ENCODE measurements at places on chromosomes 7 and 10. TPM values are rescaled to one million over a fixed set of nuclear protein-coding genes. Genes with fewer than 3 reads are reported as not detected.
A peak's percentile ranks its signal among the peaks of the same experiment; 100 is the strongest.

GRCh38 chr10:69321865-69322264 lies 43.6 kb downstream of the HK1 start:
- H3K27me3 ChIP-seq, result no peaks in the 10 kb centered on the region
- H3K36me3 ChIP-seq, result no peaks in the 10 kb centered on the region
- H3K4me3 ChIP-seq, result no peak overlapping the region
- peaks cover 22% of the 10 kb centered on the region for H3K4me1 ChIP-seq
- DNase-seq, result no peak

GRCh38 chr7:19916046-19916445 lies 142.6 kb upstream of the TMEM196 start:
- H3K4me1 ChIP-seq, result no peaks in the 10 kb centered on the region
- H3K36me3 ChIP-seq, result no peaks in the 10 kb centered on the region
- H3K27ac ChIP-seq, result no peak overlapping the region
- H3K27me3 ChIP-seq, result no peaks in the 10 kb centered on the region
- no peak for DNase-seq

- no peak overlapping the region for H3K4me3 ChIP-seq
- H3K36me3 ChIP-seq, result no peaks in the 10 kb centered on the region
- DNase-seq, result no peak
- H3K4me1 ChIP-seq, result no peaks in the 10 kb centered on the region
These were observed 348.0 kb downstream of the SORCS1 start for GRCh38 chr10:106816318-106817085.

The SYT15B gene
- not detected for total RNA-seq

GRCh38 chr7:24980534-24981170 lies 674 bp upstream of the OSBPL3 start:
- DNase-seq, result peak; percentile 58
- H3K27ac ChIP-seq, result peak overlapping the region; percentile 94

- no peaks in the 10 kb centered on the region for H3K27me3 ChIP-seq
- H3K4me3 ChIP-seq, result no peak overlapping the region
- H3K36me3 ChIP-seq, result no peaks in the 10 kb centered on the region
These were observed 147.9 kb downstream of the DGKB start for GRCh38 chr7:14754631-14755030.

- no peak overlapping the region for H3K4me3 ChIP-seq
- no peaks in the 10 kb centered on the region for H3K36me3 ChIP-seq
- peak overlapping the region; percentile 81 for H3K27ac ChIP-seq
- H3K4me1 ChIP-seq, result peaks cover 53% of the 10 kb centered on the region
These were observed 11.6 kb downstream of the PDLIM1 start for GRCh38 chr10:95279042-95279820.

GRCh38 chr7:70027867-70028266 lies 429.6 kb downstream of the AUTS2 start:
- H3K4me1 ChIP-seq, result no peaks in the 10 kb centered on the region
- DNase-seq, result no peak
- H3K4me3 ChIP-seq, result no peak overlapping the region
- no peak overlapping the region for H3K27ac ChIP-seq

DNA sequence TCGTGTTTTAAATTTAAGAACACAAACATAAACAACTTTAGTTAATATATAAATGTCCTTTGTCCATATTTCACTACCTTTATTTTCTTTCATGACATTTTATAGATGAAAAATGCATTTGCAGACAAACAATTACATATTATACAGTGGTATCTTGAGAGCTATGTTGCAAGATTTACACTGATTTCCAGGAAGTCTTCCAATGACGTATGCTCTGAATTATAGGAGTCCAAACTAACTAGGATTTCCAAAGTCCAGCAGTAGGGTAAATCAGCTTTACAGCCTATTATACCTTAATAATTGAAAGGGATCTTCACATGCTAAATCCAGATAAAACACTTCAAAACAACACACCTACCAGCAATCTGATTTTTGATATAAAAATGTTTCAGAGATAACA lies 69.4 kb downstream of the HYCC1 start:
- no peak for DNase-seq
- H3K27ac ChIP-seq, result no peak overlapping the region
- no peak overlapping the region for H3K4me3 ChIP-seq
- H3K27me3 ChIP-seq, result no peaks in the 10 kb centered on the region
- H3K4me1 ChIP-seq, result peaks cover 10% of the 10 kb centered on the region

DNA sequence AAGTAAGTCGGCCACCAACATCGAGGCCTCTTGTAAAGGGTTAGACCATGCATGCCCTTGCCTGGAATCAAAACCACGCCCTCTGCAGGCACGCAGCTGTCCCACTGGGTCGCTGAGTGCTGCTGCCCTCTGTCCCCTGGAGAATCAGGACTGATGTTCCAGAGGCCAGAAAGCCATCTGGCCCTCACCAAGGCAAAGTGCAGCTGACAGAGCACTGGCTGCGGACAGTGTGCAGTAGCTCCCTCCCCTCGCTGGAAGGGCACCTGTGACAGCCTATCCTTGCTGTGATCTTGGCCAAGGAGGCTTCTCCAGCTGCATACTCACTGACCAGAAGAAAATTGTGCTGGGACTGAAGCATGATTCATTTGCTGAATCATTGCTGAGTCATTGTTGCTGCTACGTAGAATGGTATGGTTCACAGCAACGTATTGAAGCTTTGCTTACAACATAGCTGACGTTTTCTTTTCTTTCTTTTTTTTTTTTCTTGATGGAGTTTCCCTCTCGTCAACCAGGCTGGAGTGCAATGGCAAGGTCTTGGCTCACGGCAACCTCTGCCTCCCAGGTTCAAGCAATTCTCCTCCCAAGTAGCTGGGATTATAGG lies 30.4 kb downstream of the DDC start:
- no peak overlapping the region for H3K4me3 ChIP-seq
- DNase-seq, result peak; percentile 76
- H3K4me1 ChIP-seq, result peaks cover 31% of the 10 kb centered on the region

The FAM25C gene
- not detected for total RNA-seq

DNA sequence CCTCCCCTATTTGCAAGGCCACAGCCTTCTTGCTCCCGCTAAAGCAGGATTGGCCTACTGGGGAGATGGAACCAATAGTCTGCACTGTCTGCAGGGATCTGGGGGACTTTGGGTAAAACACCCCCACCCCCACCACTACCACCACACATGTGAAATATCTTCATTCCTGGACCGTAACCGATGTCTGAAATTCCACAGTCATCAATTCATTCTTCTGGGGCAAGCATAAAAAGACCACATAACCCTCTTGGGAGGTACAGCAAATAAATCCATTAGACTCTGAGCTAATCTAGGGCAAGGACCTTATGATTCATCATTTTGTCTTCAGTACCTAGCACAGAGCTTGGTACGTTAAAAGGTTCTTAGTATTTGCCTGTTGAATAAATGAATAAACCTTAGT lies 307.8 kb downstream of the GPAM start:
- H3K27ac ChIP-seq, result no peak overlapping the region
- DNase-seq, result no peak

The HTR7 gene
- total RNA-seq, result 1.6 TPM

The MAT1A gene
- total RNA-seq, result 62.1 TPM

DNA sequence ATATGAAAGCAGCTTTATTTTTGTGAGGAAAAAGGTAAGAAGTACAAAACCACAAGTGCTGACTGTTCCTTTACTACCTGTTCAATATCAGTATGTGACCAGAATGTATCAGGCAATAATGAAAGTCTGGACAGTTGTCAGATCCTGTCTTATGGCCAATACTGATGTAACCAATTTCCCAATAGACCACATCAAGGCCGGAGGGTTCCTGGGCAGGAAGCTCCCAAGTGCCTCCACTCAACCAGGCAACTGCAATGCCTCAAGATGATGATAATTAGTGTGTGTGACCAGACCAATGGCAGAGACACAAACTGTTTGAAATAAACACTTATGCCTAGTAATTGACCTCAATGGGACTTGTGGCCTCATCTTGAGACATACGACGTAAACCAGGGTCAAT lies 149.4 kb upstream of the ASAH2 start:
- H3K36me3 ChIP-seq, result no peaks in the 10 kb centered on the region
- no peak overlapping the region for H3K27ac ChIP-seq
- peaks cover 5% of the 10 kb centered on the region for H3K4me1 ChIP-seq
- no peaks in the 10 kb centered on the region for H3K27me3 ChIP-seq
- H3K4me3 ChIP-seq, result no peak overlapping the region

DNA sequence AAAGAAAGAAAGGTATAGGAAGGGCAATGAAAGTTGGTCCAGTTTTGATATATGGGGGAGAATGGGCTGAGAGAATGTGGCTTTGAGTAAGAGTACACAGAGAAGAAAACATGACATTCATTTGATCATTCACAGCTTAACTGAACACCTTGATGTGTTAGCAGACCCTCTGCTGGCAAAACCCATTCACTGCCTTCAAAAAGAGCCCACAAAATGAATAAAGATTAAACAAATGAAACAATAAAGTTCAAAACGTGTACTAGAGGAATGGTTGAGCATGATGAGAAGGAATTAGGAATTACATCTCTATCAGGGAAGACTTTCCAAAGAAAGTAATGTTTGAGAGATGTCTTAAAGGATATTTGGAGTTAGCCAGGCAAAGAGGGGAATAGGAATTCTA lies 2.1 kb downstream of the WEE2 start:
- H3K4me1 ChIP-seq, result peaks cover 21% of the 10 kb centered on the region
- DNase-seq, result no peak
- no peak overlapping the region for H3K4me3 ChIP-seq
- H3K36me3 ChIP-seq, result no peaks in the 10 kb centered on the region
- H3K27me3 ChIP-seq, result no peaks in the 10 kb centered on the region
- no peak overlapping the region for H3K27ac ChIP-seq

DNA sequence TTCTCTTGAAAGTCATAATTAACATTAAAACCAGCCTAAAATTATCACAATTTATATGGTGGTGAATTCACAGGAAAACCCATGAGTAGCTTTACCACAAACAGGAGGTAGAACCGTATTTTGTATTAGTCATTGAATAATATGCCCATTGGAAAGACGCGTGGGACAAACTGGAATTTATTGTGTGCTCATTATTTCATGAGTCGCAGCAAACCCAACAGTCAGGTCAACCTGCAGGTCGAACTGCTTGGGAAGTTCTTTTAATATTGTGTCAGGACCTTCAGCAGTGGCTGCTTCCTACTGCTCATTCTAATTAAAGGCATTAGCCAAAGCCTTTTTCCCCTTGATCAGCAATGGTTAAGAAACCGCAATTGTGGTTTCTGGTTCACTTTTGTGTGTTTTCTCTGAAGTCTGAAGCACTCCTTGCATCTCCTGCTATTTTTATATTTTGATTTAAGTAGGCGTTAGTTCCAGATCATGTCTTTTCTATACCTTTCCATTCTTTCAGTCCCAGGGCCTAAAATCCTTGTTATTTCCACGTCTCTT lies 100.1 kb downstream of the RAB11FIP2 start:
- no peak for DNase-seq
- H3K27ac ChIP-seq, result no peak overlapping the region
- no peaks in the 10 kb centered on the region for H3K4me1 ChIP-seq

DNA sequence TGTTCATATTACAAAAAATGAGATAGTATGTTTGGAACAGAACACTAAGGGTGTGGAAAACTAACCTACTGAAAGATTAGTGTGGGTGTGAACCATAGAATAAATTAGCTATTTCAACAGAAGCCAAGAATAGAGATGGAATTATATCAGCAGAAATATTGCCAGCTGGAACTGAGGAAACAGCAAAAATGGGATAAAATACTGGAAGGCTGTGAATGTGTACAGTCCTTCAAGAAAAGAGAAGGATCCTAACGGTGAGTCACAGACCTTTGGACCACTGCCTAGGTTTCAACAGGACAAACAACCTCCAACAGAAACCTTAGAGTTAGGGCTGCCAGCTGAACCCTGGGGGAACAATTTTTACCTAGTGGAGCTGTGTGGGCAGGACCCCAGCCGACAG lies 395.0 kb downstream of the ZWINT start:
- H3K36me3 ChIP-seq, result no peaks in the 10 kb centered on the region
- H3K4me3 ChIP-seq, result no peak overlapping the region
- no peak overlapping the region for H3K27ac ChIP-seq
- H3K27me3 ChIP-seq, result no peaks in the 10 kb centered on the region
- DNase-seq, result no peak

The SAMD9L gene
- total RNA-seq, result 4.5 TPM

- H3K4me3 ChIP-seq, result no peak overlapping the region
- peaks cover 19% of the 10 kb centered on the region for H3K4me1 ChIP-seq
- H3K36me3 ChIP-seq, result no peaks in the 10 kb centered on the region
- H3K27me3 ChIP-seq, result no peaks in the 10 kb centered on the region
These were observed 495.6 kb downstream of the RPS24 start for GRCh38 chr10:78529262-78529661.

GRCh38 chr7:101558742-101559325 lies 70.3 kb downstream of the MYL10 start:
- no peak overlapping the region for H3K4me3 ChIP-seq
- no peak for DNase-seq
- H3K27me3 ChIP-seq, result no peaks in the 10 kb centered on the region
- no peaks in the 10 kb centered on the region for H3K36me3 ChIP-seq
- H3K4me1 ChIP-seq, result no peaks in the 10 kb centered on the region

- H3K27me3 ChIP-seq, result no peaks in the 10 kb centered on the region
- peaks cover 33% of the 10 kb centered on the region for H3K4me1 ChIP-seq
- DNase-seq, result peak; percentile 43
- no peak overlapping the region for H3K4me3 ChIP-seq
- H3K27ac ChIP-seq, result peak overlapping the region; percentile 72
These were observed 184.4 kb upstream of the LYZL2 start for GRCh38 chr10:30813872-30814481.

DNA sequence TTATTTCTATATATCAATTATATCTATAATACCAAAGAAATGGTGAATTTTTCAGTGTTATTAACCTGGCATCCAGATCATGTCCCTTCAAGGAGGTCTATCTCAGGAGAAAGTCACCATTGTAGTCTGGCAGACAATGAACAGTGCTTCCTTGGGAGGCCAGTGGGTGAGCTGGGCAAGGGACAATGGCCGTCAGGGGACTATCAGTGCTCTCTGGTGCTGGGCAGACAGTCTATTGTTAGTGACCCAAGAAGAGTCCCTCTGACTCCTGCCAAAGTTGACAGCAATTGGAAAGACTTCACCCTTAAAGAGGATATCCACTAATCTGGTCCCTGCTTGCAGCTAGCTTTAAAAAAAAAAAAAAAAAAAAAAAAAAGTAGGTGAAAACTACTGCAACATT lies 7.1 kb downstream of the JAZF1 start:
- no peak overlapping the region for H3K4me3 ChIP-seq
- no peak overlapping the region for H3K27ac ChIP-seq
- DNase-seq, result no peak
- H3K4me1 ChIP-seq, result peaks cover 7% of the 10 kb centered on the region
- H3K36me3 ChIP-seq, result no peaks in the 10 kb centered on the region

The INTS1 gene
- total RNA-seq, result 15.5 TPM

The GPR26 gene
- not detected for total RNA-seq

GRCh38 chr7:16913643-16914042 lies 31.9 kb upstream of the AGR3 start:
- no peak for DNase-seq
- H3K27ac ChIP-seq, result no peak overlapping the region
- H3K36me3 ChIP-seq, result no peaks in the 10 kb centered on the region
- no peak overlapping the region for H3K4me3 ChIP-seq
- no peaks in the 10 kb centered on the region for H3K27me3 ChIP-seq

The DENND2A gene
- total RNA-seq, result 6.7 TPM

GRCh38 chr10:12214093-12214492 lies 18.1 kb downstream of the CDC123 start:
- peaks cover 6% of the 10 kb centered on the region for H3K36me3 ChIP-seq
- no peaks in the 10 kb centered on the region for H3K4me1 ChIP-seq
- H3K27me3 ChIP-seq, result no peaks in the 10 kb centered on the region
- no peak for DNase-seq
- no peak overlapping the region for H3K4me3 ChIP-seq
- peak overlapping the region; percentile 59 for H3K27ac ChIP-seq

Measured in hepatocyte (in vitro differentiated cells).